Myocyte (in vitro differentiated cells): ENCODE measurements at places on chromosomes 11 and 22. TPM values are rescaled to one million over a fixed set of nuclear protein-coding genes. Genes with fewer than 3 reads are reported as not detected.

DNA sequence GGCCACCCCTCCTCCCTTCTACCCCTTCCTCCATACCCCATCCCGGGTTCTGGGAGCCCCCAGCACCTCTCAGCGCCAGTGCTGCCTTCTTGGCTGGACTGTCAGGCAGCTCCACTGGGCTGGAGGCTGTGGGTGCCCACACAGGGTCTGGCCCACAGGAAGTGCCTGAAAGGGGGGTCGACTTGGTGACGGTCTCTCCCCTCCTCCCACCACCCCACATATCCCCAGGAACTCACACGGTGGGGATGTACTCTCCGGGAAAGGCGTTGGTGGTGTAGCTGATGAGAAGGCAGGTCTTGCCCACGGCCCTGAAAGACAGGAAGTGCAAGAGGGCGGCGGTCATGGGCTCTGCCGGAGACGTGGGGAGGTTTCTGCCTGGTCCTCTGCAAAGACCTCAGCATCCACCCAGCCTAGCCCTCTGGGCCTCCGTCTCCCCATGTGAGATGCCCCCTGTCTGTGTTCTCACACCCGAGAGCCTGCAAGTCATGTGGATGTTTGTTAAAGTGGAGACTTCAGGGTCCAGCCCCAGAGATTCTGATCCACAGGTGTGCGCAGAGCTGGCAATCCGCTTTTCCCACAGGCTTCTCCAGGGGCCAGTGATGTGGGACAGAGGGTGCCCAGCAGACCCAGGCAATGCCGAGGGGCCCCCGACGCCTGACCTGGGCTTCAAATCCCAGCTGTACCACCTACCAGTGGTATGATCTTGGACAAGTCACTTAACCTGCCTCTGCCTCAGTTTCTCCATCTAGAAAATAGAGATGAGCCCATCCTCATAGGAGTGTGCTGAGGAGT lies 2.5 kb downstream of the RAC2 start:
- DNase-seq, result no peak

- DNase-seq, result no peak
Measured at GRCh38 chr22:46589871-46590271, 30.3 kb upstream of the GRAMD4 start.

DNA sequence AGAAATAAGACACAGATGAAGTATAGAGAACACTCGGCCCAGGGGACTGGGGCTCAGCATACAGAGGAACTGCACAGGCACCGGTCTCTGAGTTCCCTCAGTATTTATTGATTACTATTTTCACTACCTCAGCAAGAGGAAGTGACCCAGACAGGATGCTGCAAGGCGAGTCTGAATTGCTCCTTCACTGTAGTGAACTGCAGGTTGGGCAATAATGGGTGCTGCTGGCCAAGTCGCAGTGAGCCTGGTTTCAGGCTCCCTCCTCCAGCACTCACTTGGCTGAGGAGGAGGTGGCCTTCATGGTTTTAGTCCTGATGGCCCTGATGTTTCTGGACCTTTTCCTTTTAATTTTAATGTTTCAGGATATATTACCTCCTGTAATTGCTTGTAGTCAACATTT lies 10.4 kb downstream of the OR52K2 start:
- DNase-seq, result no peak

DNA sequence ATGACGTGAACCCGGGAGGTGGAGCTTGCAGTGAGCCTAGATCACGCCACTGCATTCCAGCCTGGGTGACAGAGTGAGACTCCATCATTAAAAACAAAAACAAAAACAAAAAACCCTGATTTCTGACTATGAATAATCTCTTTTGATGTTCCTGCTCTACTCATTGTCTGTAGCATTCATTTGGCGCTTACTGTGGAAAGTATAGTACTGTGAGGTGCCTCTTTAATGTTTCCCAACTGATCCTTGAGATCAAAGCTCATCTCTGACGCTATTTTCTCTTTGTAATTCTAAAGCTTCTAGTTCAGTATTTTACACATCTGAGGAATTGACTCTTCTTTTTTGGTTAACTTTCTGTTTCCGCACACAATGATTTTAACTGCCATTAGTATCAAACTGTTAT lies 60.0 kb downstream of the GRK3 start:
- DNase-seq, result no peak

DNA sequence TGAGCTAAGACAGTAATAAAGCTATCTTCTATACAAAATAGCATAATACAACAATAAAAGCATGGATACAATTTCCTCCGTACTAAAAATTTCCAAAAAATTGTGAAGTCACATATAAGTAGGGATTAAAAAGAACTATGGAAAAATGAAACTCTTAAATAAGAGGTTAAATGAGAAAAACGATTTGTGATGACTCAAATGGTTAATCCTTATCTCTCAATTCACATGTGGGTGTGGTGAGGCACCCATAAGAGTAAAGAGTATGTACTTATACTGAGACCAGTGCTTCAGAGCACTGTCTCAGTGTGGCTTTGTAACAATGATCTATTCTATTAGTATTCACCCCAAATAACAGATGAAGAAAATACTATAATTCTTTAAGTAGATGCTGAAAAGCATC lies 25.0 kb upstream of the CCDC34 start:
- DNase-seq, result no peak

GRCh38 chr11:120074076-120074475 lies 63.8 kb downstream of the TRIM29 start:
- DNase-seq, result peak; percentile 40

The P2RX6 gene
- 72.8 and 103 TPM in 2 replicates for total RNA-seq

The KRTAP5-4 gene
- total RNA-seq, result not detected in 2 replicates
